PC-9 (cell line): ENCODE measurements at places on chromosomes 1 and 21.
A peak's percentile ranks its signal among the peaks of the same experiment; 100 is the strongest.

- peak; percentile 20 for DNase-seq
Measured at GRCh38 chr1:156464335-156464734, 36.2 kb downstream of the MEF2D start.

DNA sequence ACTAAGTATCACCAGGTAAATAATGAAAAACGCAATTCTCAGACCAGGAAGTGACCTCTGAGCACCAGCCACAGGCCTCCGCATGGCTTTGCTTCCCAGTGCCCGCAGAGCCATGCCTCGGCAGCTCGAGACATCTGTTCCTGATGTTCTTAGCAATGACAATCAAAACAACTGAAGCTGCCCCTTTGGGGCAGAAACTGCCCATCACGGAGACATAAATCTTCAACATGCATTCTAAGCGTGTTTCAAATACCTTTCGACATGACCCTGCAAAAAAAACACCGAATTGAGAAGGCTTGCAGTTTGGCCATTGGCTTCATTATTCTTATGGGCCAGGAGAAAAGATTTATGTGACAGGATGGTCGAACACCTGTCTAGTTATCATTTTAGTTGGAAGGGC is 5.8 kb upstream of the RAP1GAP start:
- DNase-seq: no peak

- DNase-seq: no peak
Measured at GRCh38 chr1:2446394-2446793, 29.7 kb upstream of the PLCH2 start.

GRCh38 chr1:14324248-14324630 is 274.2 kb upstream of the KAZN start:
- DNase-seq: no peak

DNA sequence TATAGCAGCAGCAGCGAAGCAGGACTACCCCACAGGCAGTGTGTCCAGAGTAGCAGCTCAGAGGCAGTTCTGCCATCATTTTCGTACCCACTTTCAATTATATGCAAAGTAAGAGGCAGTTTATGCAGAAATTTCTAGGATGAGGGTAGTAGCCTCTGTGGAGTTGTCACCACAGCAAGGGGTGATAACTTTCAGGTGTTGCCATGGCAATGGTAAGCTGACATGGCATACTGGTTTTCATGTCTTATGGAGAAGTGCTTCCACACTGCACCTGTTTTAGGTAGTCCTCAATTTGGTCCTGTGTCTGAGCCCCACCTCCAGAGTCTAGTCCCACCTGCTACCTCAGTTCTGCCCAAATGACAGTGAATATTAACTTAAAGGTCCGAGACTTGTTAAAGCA is 133.3 kb upstream of the SYT6 start:
- DNase-seq: no peak

- no peak for DNase-seq
Measured at GRCh38 chr1:201009962-201010645, 13.4 kb downstream of the KIF21B start.

DNA sequence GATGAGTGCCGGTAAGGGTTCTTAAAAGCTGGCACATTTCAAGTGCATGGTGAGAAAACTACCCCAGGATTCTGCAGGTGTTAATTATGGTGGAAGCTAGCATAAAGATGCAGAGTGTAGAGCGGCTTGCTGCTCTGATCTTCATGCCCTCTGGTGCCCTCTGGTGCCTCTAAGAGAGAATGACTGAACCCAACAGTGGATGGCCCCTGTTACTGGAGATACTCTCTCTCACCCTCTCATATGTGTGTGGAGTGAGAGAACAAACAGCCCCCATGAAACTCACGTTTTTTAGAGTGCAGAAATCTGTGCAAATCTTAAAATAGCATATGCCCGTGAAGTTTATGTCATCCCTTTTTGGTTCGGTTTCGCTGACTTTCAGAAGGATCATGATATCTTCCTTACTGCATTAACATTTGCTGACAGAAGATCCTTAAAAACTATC is 90.0 kb downstream of the GRIK1 start:
- DNase-seq: no peak
